ENCODE measurements at places on chromosomes 16 and 17. TPM values are rescaled to one million over a fixed set of nuclear protein-coding genes. Genes with fewer than 3 reads are reported as not detected.

The KIFC3 gene
- 5.0 TPM for total RNA-seq

The SALL1 gene
- total RNA-seq, result 101 TPM

The FOXJ1 gene
- 3.7 TPM for total RNA-seq

The ASPA gene
- total RNA-seq, result not detected

The MMP15 gene
- total RNA-seq, result 32.9 TPM

The C16orf74 gene
- 4.9 TPM for total RNA-seq

The RAMP2 gene
- 11.7 TPM for total RNA-seq

The CENPT gene
- total RNA-seq, result 65.9 TPM

The HEATR9 gene
- not detected for total RNA-seq
